ENCODE measurements at places on chromosomes 3 and 15.

DNA sequence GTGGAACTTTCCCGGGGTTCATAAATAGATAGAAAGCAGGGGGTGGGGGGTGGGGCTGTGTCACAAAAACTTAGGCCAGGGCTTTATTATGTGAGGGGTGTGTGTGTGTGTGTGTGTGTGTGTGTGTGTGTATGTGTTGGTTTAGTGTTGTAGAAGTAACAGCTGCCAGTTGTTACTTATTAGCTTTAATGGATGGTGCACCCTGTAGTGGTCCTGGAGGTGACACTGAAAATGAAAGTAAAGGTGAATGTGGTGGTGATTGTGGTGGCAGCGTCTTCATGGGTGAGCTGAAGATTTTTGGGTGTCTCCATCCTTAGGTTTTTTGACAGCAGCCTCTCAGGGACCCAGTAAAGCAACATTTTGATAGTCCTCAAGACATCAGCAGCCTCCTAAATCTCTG, 449.9 kb downstream of the PDCD6IP start:
- no peak for DNase-seq

DNA sequence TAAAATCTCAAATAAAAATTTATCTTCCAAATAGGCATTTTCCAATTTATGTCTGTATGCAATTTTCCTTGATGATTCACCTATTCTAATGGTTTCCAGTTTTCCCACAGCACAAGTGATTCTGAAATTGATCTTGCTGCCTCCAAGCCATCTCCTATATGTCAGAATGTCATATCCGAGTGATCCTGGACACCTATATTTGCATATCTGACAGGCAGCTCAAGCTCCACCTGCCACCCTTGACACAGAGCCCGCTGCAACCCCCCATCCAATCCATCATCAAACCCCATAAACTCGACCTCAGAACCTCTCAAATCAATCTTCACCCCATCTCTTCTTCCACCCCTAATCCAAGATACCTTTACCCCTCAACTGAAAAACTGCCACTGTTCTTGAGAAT, 579.5 kb downstream of the EPHB1 start:
- DNase-seq = no peak

GRCh38 chr15:100211855-100212850, 129.6 kb downstream of the ADAMTS17 start:
- DNase-seq = no peak

DNA sequence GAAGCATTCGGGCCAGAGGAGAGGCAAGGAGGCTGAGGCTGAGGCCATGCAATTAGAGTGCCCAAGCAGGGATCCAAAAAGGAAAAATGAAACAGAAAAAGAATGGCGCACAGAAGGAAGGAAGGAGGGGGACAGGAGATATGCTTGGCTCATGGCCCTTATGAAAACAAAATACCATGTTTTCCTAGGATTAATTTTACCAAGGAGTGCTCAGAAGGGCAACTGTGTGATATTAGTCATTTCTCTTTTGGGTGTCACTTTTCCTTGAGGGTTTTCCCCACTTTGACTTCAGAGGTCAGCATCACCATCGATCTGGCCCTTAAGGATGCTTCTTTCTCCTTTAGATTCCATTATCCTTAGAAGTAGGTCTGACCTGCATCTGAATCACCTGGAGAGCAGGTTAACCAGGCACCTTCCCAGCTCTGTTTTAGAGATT, 1.4 kb downstream of the PARP14 start:
- no peak for DNase-seq

GRCh38 chr3:69354948-69355347, 30.9 kb downstream of the FRMD4B start:
- DNase-seq = no peak

GRCh38 chr3:89368846-89369245, 261.4 kb downstream of the EPHA3 start:
- no peak for DNase-seq

- DNase-seq = peak; percentile 24
These were observed 41.5 kb downstream of the HRH1 start for GRCh38 chr3:11195721-11196332.

GRCh38 chr3:107690522-107691138, 167.9 kb downstream of the BBX start:
- DNase-seq = no peak

DNA sequence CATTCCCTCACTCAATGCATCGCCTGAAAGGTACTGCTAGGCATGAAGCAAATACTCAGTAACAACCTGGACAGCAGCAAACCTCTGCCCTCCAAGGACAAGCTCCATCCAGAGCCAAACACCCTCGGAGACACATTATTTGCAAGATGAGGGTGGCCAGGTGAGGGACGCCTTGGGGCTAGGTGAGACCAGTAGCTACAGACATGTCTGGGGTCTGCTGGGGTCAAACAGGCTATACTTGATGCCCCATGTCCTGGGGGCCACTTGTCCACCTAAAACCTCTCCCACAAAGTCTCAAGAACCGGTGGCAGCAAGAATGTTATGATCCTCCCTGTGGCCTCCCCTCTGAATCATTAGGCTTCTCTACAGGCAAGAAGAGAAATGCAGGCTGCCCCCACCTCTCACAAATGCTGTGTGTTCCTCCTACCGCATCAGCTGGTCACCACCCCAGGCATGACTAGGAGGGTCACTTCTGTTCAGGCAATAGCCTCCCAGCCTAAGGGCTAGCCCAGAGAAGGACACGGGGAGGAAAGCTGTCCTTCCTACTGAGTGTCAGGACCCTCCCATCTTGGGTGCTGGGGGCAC, 54.3 kb downstream of the TBC1D2B start:
- no peak for DNase-seq

- no peak for DNase-seq
These were observed 53.8 kb downstream of the UBE2E2 start for GRCh38 chr3:23256741-23257435.

GRCh38 chr3:51024765-51025632, 350.3 kb downstream of the DOCK3 start:
- DNase-seq = peak; percentile 65

DNA sequence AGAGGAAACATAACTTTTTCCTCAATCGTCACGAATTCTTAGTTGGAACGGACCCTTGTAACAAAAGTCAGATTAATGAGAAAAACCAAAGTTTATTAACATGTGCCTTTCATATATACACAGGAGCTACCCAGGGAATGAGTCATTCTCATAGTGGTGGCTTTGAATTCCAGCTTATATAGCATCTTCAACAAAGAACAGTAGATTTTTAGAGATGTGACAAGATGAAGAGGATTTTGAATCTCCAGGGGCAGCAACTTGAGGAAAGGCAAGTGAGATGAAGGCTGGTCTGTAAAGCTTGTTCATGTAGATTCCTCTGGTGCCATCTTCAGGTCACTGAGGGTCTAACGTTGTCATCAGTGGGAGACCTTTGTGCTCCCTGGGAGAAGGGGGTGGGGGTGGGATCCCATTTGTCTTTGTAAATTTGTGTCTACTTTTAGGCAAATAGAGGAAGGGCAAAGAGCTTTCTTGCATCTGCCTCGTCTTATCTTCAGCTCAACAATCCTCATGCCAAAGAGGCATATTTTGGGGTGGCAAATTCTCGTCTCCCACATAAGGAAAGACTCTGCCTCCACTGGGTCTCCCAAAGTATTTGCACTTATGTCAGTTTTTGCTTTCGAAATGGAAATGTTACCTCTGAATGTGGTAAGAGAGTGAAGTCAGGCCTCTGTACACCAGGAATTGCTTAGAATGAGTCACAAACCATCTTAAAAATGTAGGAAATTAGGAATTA, 29.5 kb downstream of the CLEC3B start:
- DNase-seq = no peak

DNA sequence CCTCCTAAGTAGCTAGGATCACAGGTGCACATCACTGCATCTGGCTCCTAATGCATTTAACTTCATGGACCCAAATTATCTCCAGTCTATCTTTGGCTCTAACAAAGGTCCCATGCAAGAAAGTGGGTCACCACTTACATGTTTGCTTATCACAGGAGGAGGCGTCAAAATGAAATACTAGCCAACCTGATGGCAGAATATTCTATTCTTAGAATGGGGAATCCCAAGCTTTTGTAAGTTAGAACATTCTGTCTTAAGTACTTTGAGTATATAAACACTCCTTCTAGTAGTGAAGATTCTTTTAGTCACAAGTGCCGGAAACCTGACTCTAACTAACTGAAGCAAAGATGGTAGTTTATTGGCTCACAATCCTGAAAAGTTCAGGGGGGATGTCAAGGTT, 72.0 kb upstream of the ADAMTS9 start:
- no peak for DNase-seq

GRCh38 chr3:164416491-164417222, 661.6 kb downstream of the SI start:
- no peak for DNase-seq

GRCh38 chr3:140056047-140056446, 121.1 kb downstream of the CLSTN2 start:
- DNase-seq = no peak

GRCh38 chr3:179146911-179147513, 1.1 kb upstream of the PIK3CA start:
- no peak for DNase-seq

- no peak for DNase-seq
These were observed 20.1 kb upstream of the CD96 start for GRCh38 chr3:111521891-111522290.

- DNase-seq = no peak
These were observed 73.9 kb downstream of the PRICKLE2 start for GRCh38 chr3:64151342-64151871.

- DNase-seq = no peak
These were observed 139.3 kb upstream of the ROBO2 start for GRCh38 chr3:76900596-76900995.
